ENCODE measurements at places on chromosomes 7 and 10. TPM values are rescaled to one million over a fixed set of nuclear protein-coding genes. Genes with fewer than 3 reads are reported as not detected.

Gene PLAC9
- total RNA-seq: 61.4 TPM

Gene PRKAR1B
- total RNA-seq: 31.4 TPM

Gene TMEM72
- not detected for total RNA-seq

Gene HIBADH
- total RNA-seq: 38.1 TPM

Gene OR2A5
- total RNA-seq: not detected

GRCh38 chr7:2567679-2568278 lies 9.0 kb downstream of the IQCE start:
- no peak for DNase-seq

DNA sequence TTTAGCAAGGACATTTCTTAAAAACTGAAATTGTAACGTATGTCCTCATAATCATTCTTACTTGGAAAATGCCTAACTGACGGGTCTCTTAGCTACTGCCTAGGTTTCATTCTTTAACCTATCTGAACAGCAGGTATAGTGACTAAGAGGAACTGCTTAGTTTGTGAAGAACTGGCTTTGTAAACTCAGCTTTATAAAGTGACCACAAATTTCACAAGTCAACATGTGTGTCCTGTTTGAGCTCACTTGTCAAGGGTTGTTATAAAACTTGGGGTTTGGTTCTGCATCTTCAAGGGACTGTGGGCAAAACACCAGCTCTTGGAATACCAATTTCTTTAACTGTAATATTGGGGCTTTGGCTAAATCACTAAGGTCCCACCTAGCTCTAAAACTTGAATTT lies 32.2 kb downstream of the MRPS33 start:
- no peak for DNase-seq

GRCh38 chr7:154699417-154699816 lies 303.5 kb downstream of the PAXIP1 start:
- DNase-seq: no peak

DNA sequence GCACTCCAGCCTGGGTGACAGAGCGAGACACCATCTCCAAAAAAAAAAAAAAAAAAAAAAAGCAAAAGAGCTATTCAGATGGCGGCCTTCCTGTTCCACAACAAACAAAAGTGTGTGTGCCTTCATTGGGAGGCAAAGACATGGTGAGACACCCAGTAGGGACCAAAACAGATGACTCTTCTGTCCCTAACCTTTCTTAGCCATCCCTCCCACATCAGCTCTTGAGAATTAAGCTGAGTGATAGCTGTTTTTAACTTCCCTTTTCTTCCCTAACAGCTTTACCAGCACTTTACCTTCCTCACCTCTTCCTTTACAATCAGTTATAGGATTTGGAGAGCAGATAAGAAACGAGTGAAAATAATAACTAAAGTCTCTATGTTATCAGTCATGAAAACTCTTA lies 48.2 kb downstream of the ARMH3 start:
- no peak for DNase-seq

- DNase-seq: no peak
These were observed 244.2 kb downstream of the ELFN1 start for GRCh38 chr7:1914321-1914720.

- no peak for DNase-seq
These were observed 48.7 kb downstream of the VIPR2 start for GRCh38 chr7:159095979-159096411.

GRCh38 chr10:93299195-93299594 lies 182.9 kb downstream of the MYOF start:
- DNase-seq: no peak

All from vagina (tissue), 2 donors.